ENCODE measurements at places on chromosomes 2 and 18. TPM values are rescaled to one million over a fixed set of nuclear protein-coding genes. Genes with fewer than 3 reads are reported as not detected.

MC5R gene
- not detected for total RNA-seq

SLC38A11 gene
- total RNA-seq = 2.0 TPM

DNA sequence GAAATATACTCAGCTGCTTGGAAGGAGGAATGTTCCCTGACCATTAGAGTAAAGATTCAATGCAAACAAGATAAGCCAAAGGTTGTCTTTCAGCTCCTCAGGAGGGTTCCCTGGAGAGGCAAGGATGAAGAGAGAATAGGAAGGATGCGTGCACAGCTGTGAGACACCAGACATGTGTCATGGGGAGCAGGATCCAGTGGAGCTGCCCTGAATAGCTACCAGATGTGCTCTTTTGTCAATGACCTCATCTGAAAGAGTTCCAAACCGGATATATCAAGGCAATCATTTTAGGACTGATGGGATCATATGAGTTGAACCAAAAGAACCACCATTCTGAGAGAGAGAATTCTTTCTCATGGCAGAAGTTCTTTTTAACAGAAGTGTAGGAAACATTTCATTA is 490.6 kb downstream of the IRS1 start:
- peaks cover 27% of the 10 kb centered on the region for H3K4me1 ChIP-seq
- H3K4me3 ChIP-seq = no peak overlapping the region
- H3K27me3 ChIP-seq = no peaks in the 10 kb centered on the region
- DNase-seq = no peak
- no peak overlapping the region for H3K27ac ChIP-seq
- H3K36me3 ChIP-seq = no peaks in the 10 kb centered on the region

DNA sequence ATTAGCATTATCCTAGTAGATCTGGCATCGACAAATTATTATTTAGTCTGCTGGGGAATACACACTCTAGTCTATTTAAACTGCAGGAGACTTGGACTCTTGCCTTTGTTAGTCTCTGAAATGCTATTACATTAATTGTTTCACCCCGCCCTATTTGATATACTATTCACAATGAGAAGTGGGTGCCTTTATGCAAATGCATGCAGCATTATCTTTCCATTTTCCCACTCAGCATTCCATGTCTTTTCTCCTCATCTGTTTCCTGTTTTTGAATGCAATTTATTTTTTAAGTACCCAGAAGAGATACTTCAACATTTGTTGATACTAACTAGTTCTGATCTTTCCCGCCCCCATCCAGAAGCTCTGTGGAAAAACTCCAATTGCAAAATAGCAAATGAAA is 395.3 kb upstream of the NXPH2 start:
- no peaks in the 10 kb centered on the region for H3K4me1 ChIP-seq
- H3K27ac ChIP-seq = no peak overlapping the region
- no peak for DNase-seq

- no peaks in the 10 kb centered on the region for H3K36me3 ChIP-seq
- no peak for DNase-seq
- no peak overlapping the region for H3K4me3 ChIP-seq
- no peaks in the 10 kb centered on the region for H3K4me1 ChIP-seq
- H3K27me3 ChIP-seq = no peaks in the 10 kb centered on the region
These were observed 47.3 kb upstream of the B3GNT7 start for GRCh38 chr2:231348173-231348572.

- H3K4me1 ChIP-seq = no peaks in the 10 kb centered on the region
- no peaks in the 10 kb centered on the region for H3K36me3 ChIP-seq
- no peak overlapping the region for H3K27ac ChIP-seq
- no peak overlapping the region for H3K4me3 ChIP-seq
These were observed 214.3 kb upstream of the SIX2 start for GRCh38 chr2:45223531-45223930.

- no peak overlapping the region for H3K4me3 ChIP-seq
- DNase-seq = no peak
- no peaks in the 10 kb centered on the region for H3K36me3 ChIP-seq
These were observed 138.9 kb upstream of the NRP2 start for GRCh38 chr2:205543262-205543843.

DNA sequence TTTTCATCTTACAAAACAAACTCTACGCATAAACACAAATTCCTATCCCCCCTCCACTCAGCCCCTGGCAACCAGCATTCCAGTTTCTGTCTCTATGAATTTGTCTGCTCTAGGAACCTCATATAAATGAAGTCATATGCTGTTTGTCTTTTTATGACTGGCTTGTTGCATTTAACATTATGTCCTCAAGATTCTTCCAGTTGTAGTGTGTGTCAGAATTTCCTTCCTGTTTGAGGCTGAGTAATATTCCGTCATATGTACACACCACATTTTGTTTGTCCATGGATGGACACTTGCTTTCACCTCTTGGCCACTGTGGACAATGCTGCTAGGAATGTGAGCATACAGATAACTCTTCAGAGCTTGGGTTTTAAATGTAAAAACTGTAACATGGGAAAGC is 272.1 kb downstream of the GBX2 start:
- H3K4me1 ChIP-seq = no peaks in the 10 kb centered on the region

Measured in thoracic aorta (tissue), 2 donors.